ENCODE measurements at places on chromosomes 13 and 19. TPM values are rescaled to one million over a fixed set of nuclear protein-coding genes. Genes with fewer than 3 reads are reported as not detected.

GRCh38 chr13:102197193-102197592 is 204.7 kb downstream of the FGF14 start:
- peak; percentile 25 for DNase-seq

DNA sequence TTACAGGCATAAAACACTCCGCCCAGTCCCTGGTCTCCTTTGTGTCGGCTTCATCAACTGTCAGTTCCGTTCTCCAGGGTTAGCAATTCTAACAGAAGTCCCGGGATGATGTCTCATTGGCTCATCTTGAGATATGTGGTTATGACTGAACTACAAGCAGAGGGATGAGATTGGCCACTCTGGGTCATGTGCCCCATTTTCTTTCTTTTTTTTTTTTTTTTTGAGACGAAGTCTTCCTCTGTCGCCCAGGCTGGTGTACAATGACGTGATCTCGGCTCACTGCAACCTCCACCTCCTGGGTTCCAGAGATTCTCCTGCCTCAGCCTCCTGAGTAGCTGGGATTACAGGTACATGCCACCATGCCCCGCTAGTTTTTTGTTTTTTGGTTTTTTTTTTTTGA is 95.4 kb upstream of the MRI1 start:
- no peak for DNase-seq

DNA sequence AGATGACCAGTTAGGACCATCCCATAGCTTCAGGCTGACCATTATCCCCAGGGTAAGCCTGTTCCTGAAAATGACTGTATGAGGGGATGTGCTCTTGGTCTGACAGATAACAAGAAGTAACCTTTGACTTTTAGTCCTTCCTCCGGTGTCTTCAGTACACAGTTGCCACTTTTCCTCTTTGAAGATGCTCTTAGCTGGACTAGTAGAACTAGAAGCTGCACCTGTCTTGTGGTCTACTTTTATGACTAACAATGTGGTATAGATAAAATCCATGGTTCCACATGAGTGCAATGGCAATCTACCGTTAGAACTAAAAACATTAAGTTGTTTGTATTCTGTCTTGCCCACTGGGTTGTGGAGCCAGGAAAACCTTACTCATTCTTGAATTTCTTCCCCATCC is 5.9 kb upstream of the RUBCNL start:
- DNase-seq: no peak

GRCh38 chr13:31011901-31012654 is 79.6 kb downstream of the TEX26 start:
- no peak for DNase-seq

GRCh38 chr13:114054830-114055439 is 77.5 kb downstream of the RASA3 start:
- DNase-seq: no peak

DNA sequence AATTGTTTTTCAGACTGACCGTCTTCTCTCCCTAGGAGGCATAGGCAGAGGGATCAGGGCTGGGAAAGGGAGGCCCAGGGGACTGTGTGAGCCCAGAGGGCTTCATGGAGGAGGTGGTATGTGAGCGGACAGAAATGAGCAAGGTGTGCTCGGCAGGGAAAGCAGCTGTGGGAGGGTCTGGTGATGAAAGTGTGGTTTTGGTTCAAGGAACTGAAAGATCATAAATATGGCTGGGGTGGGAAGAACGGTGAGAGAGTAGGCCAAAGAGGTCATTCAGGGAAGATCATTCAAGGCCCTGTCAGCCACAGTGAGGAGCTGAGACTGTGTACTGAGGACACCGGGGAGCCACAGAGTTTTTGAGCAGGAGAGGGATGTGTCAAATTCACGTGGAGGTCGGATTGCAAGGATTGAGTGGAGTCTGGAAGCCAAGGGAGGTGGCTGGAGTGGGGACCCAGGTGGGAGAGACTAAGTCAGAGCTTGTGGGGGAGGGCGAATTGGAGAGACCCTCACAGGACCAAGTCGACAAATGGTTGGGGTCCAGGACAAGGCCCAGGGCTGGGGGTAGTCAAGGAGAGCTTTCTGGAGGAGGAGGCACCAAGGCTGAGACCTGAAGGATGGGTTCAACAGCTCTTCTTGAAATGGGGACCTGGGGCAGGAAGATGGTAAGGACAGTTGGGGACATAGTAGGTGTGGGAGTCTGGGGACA is 7.6 kb downstream of the PLD3 start:
- DNase-seq: no peak

- no peak for DNase-seq
These were observed 428 bp downstream of the RASAL3 start for GRCh38 chr19:15463861-15464371.

DNA sequence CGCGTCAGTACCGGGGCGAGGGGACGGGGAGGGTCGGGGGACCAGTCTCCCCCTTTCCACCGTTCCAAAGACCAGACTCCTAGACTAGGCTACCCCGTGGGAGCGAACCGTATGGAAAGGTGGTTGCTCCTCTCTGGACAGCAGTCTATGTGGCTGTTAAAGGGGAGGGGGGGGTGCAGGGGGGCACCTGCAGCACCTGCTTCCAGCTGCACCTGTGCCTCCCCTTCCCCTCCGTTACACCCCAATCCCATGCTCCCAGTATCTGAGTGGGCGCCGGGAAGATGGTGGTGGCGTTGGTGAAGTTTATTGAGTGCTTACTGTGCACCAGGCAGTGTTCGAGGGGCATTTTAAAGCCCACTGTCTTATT is 557 bp downstream of the ZNF524 start:
- no peak for DNase-seq

DNA sequence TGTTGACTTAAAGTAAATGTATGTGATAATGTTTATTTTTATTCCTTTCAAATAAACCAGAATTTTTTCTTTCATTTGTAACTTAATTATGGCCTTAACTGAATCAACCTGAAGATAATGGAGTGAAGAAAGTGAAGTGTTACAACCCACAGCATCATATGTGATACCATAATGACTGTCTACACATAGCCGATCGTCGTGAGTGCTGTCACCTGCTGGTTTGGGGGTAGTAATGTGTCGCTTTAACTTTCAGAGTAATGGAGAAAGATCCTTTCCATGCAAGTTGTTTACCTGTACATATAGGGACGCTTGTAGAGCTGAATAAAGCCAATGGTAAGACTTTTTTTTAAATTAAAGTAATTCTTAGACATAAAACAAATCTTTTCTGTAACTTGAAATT is 9.9 kb downstream of the CDC16 start:
- DNase-seq: no peak

- DNase-seq: no peak
These were observed 1634.2 kb downstream of the PCDH9 start for GRCh38 chr13:65595916-65596315.

DNA sequence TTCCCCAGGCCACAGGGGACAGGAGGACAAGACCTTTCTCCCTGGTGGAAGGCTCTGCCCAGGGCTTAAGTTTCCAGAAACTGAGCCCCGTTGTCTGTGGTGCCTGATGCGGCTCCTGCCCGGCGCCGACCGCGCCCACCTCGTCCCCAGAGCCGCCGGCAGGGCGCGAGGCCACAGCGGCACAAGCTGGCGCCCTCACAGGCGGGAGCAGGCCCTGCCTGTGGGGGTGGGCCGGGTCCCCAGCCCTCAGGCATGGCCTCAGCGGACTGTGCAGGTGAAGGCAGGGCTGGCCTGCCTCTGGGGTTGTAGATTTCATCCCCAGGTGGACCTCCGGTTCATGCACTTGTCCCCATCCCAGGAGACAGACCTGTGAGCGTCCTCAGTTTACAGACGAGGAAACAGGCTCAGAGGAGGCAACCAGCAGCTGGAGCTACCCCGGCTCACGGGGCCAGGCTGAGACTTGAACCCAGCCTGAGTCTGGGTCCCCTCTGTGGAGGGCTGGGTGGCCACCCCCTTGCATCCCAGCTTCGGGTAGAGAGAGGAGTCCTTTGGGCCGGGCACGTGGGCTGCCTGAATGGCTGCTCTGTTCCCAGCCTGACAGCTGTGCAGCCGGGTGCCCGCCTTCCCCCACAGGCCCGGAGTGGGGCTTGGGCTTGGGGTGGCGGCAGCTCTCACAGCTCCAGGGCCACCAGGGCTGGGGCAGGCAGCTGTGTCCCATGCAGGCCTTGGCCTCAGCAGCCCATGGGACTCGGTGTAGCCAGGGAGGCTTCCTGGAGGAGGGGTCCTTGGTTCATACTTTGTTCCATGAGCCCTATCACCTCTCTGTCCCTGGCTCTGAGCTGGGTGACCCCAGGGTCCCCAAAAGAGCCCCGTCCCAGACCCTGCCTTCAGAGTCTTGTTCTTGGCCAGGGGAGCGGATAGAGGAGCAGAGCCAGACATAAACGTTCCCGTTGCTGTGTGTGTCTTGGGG is 26.8 kb downstream of the PIAS4 start:
- DNase-seq: no peak

- no peak for DNase-seq
These were observed 61.1 kb downstream of the SERP2 start for GRCh38 chr13:44434766-44435141.

DNA sequence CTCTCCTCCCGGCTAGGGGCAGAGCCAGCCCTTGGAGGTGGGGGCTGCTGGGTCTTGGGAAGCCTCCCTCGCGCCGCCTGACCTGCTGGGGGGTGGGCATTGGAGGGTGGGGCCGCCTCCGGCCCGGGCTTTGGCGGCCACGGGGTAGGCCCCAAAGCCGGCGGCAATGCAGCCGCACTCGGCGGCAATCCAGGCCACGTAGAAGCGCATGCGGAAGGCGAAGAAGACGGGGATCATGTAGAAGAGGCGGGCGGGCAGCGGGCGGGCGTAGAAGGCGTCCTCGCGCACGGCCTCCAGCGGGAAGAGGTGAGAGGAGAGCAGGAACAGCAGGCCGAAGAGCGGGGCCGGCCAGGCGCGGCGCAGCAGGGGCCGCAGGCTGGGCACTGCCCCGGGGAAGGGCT is 7.7 kb upstream of the TMC4 start:
- DNase-seq: no peak

DNA sequence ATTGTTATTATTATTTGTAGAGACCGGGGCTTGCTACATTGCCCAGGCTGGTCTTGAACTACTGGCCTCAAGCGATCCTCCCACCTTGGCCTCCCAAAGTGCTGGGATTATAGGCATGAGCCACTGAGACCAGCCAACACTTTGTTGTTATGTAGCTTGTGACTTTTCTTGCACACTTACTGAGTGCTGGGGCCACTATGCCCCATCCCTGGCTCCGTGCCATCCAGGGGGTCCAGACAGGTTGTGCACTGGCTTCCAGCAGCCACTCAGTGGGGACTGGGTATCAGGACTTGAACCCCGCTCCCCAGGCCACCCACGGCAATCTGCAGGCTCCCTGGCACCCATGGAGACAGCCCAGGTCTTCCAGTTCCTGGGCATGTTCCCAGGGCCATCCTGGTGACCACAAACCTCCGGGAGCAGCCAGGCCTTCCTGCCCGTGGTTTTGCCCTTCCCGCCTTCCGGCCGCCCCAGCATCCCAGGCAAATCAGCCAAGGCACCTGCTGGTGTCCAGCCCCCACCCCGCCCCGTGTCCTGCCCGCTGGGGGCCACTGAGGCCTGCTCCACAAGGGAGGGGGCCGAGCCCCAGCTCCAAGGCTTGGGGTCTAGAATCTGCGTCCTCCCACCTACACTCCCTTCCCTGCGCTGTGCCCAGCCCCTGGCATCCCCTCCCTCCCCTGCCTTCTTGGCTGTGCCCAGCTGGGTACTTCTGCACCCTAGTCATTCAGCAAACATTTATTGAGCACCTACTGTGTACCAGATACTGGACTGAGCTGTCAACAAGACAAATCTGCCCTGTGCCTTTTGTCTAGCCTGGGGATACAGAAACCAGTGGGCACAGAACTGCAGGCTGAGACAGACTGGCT is 23.7 kb upstream of the SEMA6B start:
- no peak for DNase-seq

- DNase-seq: no peak
These were observed 5.2 kb downstream of the TGDS start for GRCh38 chr13:94590744-94591143.

DNA sequence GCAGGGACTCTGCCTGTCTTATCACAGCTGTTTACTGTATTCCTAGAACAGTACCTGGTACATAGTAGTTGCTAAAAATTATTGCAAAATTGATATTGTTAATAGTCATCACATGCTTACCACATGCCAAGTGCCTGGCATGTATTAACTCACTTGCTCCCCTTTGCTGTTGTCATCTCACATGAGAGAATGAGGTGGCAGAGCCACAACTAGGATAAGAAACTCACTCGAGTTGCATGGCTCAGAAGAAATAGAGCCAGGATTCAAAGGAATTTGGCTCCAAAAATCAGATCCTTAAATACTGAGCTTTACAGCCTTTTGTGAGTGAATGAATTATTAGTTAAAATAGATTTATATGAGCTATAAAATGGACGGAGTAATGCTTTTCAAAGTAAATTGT is 42.6 kb downstream of the B3GLCT start:
- DNase-seq: no peak

GRCh38 chr19:47058621-47059022 is 10.2 kb upstream of the TMEM160 start:
- DNase-seq: no peak

DNA sequence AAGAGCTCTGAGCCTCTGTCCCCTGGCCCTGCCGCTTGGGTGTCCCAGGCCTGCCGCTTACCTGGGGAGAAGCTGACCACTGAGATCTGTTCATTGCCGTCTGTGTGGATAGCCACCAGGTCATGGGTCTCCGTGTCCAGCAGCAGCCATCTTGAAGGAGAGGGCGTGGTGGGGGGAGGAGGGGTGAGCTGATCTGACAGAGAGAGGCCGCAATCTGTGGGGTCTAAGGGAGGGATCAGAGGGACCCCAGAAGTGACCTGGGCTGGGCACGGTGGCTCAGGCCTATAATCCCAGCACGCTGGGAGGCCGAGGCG is 14.6 kb upstream of the GPR4 start:
- DNase-seq: no peak

- DNase-seq: peak; percentile 55
These were observed 23.1 kb upstream of the COG3 start for GRCh38 chr13:45441633-45442032.

The FFAR2 gene
- total RNA-seq: not detected

The TRPC4 gene
- not detected for total RNA-seq

The CEACAM20 gene
- total RNA-seq: not detected

The FGF21 gene
- not detected for total RNA-seq

The PLVAP gene
- total RNA-seq: not detected

The RASAL3 gene
- not detected for total RNA-seq

The ZNF730 gene
- total RNA-seq: 2.8 TPM

The ZNF524 gene
- 12.7 TPM for total RNA-seq

The GJA3 gene
- total RNA-seq: 0.11 TPM

The SLC10A2 gene
- 0.39 TPM for total RNA-seq

The ZNF765 gene
- total RNA-seq: 6.8 TPM

The CCL25 gene
- not detected for total RNA-seq

The CYP4F11 gene
- total RNA-seq: 0.21 TPM

The ZNF761 gene
- 9.0 TPM for total RNA-seq

The HNRNPA1L2 gene
- 7.3 TPM for total RNA-seq
